ENCODE measurements at places on chromosomes 12 and 14.

- DNase-seq = no peak
Observed at GRCh38 chr12:113831476-113831875, 134.6 kb downstream of the RBM19 start.

DNA sequence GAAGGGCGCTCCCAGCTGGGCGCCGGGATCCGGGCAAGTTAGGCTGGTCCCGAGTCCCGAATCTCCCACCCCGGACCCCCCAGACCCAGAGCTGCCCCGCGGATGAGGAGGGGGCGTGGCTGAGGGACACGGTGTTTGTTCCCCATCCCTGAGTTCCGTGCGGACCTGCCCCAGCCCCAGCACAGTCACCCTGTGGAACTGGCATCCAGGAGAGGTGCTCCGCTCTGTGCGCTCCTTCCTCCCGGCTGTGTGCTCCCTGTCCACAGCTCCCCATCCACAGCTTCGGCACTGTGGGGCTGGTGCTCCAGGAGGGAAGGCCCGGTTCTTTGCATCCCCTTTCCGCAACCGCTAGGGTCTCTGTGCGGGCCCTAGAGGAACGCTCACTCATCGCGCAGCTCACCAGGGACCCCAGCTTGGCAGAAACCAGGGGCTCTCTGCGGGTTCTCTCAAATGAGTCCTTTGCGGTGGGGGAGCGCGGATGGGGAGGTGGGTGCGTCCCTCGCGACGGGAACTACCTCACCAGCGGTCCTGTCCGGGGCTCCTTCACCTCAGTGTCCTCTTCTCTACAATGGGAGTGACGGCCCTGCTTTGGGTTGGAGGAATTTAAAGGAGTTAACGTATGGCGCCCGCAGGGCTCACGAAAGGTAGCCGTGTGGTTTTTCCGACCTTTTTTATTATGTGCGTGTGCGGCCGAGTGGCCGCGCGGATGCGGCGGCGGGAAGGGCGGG, 845 bp downstream of the TMEM132C start:
- no peak for DNase-seq

GRCh38 chr14:51784466-51784865, 75.9 kb upstream of the GNG2 start:
- DNase-seq = no peak

GRCh38 chr14:99324291-99324690, 52.3 kb upstream of the BCL11B start:
- no peak for DNase-seq

DNA sequence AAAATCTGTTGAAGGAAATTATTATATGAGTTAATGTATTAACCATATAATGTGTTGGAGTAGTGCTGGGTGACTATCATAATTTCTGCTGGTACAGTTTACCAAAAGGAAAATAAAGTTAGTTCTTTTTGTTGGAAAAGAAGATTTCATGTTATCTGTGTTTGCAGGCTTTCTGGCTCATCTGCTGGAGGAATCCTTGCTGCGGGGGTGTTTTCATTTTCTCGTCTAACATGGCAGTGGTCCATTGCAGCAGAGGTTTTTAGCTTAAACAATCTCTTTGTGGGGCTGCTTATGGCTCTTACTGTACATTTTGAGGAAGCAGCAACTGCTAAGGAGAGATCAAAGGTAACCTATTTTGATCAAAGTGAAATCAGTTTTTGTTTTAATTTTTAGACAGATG, 24.1 kb downstream of the TMEM260 start:
- no peak for DNase-seq

- no peak for DNase-seq
Observed at GRCh38 chr12:116736962-116737773, 701 bp downstream of the SPRING1 start.

GRCh38 chr12:132501204-132501940, 11.4 kb downstream of the FBRSL1 start:
- DNase-seq = no peak

- DNase-seq = no peak
Observed at GRCh38 chr12:52180971-52181628, 10.7 kb downstream of the KRT80 start.

GRCh38 chr12:132754160-132754932, 7.3 kb downstream of the ANKLE2 start:
- no peak for DNase-seq

DNA sequence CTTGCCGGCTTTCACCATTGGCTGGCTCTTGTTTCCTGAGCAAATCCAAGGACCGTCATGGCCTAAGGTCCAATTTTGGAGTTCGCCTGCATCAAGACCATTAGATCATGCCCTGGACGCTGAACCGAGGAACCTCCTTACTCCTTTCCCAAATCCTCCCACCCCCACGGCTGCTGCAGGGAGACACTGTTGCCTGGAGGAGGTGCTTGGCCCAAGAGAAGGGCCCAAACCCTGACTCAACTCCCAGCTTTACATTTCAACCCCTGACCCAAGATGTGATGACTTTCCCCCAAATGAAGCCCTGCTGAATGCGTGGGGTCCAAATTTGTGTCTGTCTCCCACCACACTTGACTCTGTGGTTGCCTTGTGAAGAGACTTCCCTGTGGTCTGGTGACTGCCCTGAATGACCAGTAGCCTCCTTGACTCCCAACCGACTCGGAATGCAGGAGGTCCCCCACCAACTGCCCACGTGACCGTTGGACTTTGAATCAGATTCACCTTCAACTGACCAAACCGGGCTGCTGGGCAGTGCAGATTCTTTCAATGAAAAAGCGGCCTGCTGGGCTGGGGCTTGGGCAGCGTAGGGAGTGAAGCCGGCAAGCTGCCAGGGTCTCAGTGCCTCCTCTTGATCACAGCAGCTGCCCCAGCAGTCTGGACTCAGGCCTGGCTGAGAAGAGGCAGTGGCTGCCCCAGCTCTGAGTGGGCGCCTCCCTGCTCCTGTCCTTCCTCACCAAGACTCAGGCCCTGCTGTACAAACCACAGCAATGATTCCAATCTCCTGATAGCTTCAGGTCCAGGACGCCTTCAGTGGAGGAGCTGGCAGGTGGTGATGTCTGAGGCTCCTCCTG, 46.7 kb upstream of the OASL start:
- DNase-seq = no peak

- DNase-seq = no peak
Observed at GRCh38 chr14:53571641-53572328, 384.8 kb downstream of the BMP4 start.

GRCh38 chr12:98870504-98870903, 225.4 kb downstream of the APAF1 start:
- no peak for DNase-seq

DNA sequence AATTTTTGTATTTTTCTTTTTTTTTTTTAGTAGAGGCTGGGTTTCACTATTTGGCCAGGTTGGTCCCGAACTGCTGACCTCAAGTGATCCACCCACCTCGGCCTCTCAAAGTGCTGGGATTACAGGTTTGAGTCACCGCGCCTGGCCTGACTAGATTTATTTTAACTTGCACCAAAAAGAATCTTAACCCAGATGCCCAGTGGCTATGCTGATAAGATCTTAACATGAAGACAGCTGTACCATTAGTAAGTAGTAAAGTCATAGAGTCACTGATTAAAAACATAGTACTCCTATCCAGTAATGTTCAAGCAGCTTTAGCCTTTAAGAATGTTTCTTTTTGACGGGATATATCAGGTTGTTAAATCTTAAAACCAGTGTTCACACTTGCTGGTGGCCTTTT, 1061.8 kb upstream of the FLRT2 start:
- DNase-seq = no peak

- no peak for DNase-seq
Observed at GRCh38 chr14:95045106-95045701, 112.1 kb downstream of the DICER1 start.

DNA sequence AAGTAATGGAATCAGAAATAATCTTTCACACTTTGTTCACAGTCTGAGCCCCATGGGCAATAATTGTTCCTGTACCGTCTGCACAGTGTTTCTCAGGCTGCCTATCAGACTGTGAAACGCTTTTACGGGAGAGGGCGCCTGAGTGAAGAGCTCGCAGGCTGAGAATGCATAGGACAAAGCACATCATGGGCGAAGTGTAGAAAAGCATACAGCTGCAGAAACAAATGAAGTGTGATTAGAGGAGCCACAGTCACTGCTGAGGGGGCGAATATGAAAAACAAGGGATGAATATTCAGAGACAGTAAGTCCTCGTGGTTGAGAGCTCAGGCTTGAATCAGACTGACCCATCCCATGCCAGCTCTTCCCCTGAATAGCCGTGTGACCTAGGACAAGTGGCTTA, 438.4 kb upstream of the DCN start:
- no peak for DNase-seq

GRCh38 chr14:78340250-78340649, 170.1 kb downstream of the NRXN3 start:
- no peak for DNase-seq

GRCh38 chr14:100317912-100318808, 5.0 kb upstream of the SLC25A47 start:
- DNase-seq = peak; percentile 56

GRCh38 chr14:101365329-101366158, 195.8 kb upstream of the DIO3 start:
- DNase-seq = no peak

DNA sequence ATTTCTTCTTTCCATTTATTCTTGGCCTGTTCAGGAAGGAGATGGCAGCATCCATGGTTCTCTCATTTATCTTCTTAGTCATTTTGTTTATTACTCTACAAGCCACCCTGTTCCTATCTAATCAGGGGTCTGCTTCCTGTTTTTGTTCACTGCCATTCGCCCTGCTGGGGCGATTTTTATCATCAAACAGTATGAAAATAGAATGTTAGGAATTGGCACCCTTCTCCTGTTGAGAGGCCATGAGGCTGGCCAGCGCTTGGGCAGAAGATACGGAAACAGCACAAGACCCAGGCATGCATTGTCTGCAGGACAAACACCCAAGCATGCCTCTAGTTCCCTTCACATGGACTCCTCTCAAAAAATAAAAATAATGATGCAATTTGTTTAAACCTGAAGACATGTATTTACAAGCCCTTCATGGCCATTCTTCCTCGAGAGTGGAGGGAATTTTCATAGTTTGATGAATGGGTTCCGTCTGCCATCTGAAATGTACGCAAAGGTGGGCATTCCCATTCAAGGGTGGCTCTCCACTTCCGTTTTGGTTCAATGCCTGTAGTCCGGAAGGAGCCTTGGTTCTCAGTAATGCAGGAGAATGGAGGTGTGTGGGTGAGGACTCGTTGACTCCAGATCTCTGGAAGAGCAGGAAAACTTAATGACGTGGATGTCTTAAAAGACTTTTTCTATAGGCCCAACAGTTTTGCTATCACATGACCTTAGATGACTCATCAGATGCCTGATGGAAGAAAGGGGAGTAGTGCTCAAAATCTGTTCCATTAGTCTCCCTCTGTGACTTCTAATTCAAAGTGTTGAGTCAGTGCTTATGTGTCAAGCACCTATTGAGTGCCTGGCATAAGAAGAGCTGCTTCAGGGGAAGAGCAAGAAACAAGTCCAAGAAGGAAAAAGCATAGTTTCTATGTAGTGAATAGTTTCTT, 252.4 kb upstream of the TBX3 start:
- DNase-seq = no peak

DNA sequence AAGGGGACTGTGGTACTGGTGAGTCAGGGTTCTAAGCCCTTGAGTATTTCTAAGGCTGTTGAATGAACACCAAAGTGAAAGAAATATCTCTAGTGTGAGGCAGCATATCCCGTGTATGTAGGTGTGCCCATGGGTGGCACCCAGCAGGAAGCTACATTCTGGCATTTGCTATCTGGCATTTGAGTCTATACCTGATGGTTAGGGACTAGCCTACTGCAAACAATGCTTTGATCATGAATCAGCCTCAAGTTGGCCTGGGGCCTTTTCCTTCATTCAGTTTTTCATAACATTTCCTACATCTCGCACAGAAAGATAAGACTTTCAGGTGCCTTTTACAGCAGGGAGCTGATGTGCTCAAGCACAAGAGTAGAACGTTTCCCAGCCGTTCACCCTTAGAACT, 85.7 kb upstream of the E2F7 start:
- DNase-seq = no peak

DNA sequence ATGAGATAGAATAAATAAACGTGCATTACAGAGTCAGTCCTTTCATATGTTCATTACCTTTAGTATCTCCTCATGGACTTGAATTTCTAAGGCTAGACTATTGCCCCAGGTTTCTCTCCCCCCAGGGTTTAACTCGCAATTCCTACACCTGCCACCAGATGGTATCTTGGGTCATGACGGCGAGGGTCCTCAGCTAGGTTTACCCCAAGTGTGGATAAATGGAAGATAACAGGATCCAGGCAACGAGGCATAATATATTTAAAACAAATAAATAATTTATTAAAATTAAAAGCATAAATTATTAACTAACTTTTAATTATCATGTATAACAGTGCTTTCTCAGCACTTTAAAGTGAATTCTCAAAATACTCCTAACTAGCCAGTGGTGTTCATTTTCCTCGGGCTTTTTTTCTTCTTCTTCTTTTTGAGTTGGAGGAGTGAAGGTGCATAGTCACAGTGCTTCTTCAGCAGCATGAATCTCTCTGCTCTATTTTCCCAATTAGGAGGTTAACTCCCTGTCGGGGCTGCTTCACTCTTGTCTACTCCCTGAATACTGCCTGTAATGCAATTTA, 243.5 kb upstream of the CAND1 start:
- peak; percentile 25 for DNase-seq

DNA sequence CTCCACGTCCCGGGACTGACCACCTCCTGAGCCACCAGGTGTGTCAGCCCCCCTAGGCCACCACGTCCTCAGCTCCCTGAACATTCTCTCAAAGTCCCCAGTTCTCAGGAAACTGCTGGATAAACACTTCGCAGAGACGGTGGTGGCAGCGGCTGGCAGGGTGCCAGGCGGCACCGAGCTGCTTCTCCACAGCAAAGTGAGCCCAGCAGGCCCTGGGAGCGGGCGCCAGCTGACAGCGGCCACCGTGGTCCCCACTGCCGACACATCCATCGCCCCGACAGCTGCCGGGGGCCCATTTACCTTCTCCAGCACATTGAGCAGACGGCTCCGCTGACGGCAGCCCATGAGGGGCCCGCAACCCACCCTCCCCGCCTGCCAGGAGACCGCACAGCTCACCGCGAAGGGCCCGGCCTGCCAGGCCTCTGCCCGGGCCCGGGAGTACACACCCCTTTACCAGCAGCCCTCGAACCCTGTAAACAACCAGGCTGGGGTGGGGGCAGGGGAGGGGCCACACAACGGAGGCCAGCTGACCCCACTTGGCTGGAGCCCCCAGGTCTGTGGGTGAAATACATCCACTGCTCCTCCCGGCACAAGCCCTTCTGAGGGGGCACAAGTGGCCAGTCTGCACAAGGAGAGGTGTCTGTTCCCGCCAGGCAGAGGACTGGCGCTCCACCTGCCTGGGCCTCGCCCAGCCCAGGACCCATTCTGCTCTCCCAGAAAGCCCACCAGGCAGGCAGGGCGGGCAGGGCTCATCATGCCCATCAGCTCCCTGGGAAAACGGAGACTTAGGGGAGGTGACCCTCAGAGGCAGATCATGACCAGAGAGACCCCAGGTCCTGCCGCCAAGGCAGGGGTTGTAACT, 10.5 kb downstream of the AKT1 start:
- DNase-seq = no peak

DNA sequence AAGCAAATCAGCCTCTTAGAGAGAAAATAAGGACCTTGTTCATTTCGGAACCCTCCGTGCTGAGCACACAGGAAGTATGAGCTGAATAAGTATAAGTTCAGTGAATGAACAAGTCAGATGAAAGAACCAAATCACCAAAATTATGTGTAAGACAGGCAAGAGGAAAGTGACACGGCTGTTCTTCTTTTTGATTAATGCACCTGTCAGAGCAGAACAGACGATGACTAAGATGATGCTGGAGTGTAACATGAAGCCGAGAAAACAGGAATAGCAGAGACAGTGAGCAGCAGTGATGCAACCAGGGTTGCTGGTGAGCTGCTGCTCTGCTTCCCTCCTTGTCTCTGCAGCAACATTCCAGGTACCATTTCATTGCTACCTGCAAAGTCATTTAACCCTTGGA, 861.1 kb downstream of the GALC start:
- no peak for DNase-seq

Data from T-helper 17 cell (primary cell).